ENCODE measurements at places on chromosomes 5 and 9. TPM values are rescaled to one million over a fixed set of nuclear protein-coding genes. Genes with fewer than 3 reads are reported as not detected.

The PDGFRB gene
- total RNA-seq: 151 TPM

The GRXCR2 gene
- not detected for total RNA-seq

The AFAP1L1 gene
- total RNA-seq: 9.5 TPM

The CETN3 gene
- total RNA-seq: 14.9 TPM

The FGF1 gene
- total RNA-seq: 0.77 TPM
